ENCODE measurements at places on chromosomes 3 and 15. TPM values are rescaled to one million over a fixed set of nuclear protein-coding genes. Genes with fewer than 3 reads are reported as not detected.

The SPG11 gene
- 85.9 TPM for total RNA-seq

DNA sequence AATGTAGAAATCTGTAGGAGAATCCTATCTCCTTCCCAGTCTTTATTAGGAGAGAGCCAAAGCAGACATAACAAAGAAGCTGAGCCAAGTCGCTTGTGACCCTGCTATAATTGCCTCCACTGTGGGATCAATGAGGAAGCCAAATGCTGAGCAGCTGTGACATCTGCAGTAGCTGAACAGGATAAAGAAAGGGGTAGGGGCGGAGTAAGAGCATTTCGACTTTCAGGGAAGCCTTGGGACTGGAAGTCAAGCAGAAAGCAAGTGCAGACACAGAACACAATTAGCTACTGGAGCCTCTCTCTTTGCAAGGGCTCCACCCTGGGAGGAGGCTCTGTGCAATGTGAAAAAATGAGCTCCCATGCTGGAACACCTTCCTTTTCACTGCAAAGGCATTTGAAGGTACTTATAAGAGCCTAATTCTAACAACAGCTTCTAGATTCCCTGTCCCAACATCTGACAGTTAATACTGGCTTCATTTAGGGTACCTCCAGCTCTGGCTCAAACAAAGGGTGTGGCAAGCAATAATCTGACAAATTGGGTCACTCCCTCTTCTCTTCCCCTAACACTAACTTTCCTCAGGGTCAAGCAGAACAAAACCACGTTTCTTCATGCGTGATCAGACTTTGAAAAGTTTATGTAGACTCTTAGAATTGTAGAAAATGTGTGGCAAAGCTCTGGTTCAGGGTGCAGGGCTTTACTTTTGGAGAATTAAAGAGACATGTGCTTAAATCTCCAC is 166.4 kb downstream of the CADPS start:
- DNase-seq, result no peak

GRCh38 chr15:70059476-70060213 is 38.1 kb downstream of the TLE3 start:
- DNase-seq, result no peak

GRCh38 chr15:100210338-100210737 is 131.4 kb downstream of the ADAMTS17 start:
- DNase-seq, result no peak

DNA sequence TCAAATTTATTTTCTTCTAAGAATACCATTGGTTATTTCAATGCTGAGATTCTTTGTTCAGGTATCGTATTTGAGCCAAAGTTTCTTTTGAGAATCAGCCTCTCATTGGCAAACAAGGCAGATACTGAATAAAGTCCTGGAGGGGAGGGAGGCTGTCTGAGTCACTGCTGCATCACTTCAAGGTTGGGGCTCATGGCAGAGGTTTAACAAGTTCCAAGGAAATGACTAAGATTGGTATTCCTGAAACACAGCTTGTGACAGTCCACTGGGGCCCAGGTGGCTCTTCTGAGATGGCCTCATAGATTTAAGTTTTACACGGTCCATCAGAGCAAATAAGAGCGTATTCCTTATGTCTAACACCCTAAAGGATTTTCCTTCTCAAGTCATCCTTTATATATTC is 213.8 kb upstream of the STAC start:
- DNase-seq, result no peak

DNA sequence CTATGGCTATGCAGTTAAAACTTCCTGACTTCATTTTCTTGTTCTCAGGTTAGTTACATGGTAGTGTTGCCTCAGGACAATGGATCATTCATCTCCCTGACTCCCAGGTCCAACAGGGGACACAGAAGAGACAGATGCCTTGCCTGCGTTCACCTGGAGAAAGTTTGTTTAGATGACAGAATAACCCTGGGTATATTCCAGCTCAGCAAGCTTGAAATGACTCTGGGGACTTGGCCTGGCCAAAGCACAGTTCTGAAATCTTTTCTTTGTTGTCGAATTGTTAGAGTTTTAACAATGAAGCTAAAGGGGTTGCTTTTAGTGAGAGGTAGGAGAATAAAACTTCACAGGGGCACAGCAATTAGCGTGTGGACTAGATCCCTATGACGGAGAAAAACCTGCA is 206.1 kb downstream of the PDZRN3 start:
- no peak for DNase-seq

The TMCC1 gene
- total RNA-seq, result 23.2 TPM

Measured in uterus (tissue), 4 donors.